Fibroblast of pulmonary artery (primary cell): ENCODE measurements at places on chromosomes 5 and 9.

DNA sequence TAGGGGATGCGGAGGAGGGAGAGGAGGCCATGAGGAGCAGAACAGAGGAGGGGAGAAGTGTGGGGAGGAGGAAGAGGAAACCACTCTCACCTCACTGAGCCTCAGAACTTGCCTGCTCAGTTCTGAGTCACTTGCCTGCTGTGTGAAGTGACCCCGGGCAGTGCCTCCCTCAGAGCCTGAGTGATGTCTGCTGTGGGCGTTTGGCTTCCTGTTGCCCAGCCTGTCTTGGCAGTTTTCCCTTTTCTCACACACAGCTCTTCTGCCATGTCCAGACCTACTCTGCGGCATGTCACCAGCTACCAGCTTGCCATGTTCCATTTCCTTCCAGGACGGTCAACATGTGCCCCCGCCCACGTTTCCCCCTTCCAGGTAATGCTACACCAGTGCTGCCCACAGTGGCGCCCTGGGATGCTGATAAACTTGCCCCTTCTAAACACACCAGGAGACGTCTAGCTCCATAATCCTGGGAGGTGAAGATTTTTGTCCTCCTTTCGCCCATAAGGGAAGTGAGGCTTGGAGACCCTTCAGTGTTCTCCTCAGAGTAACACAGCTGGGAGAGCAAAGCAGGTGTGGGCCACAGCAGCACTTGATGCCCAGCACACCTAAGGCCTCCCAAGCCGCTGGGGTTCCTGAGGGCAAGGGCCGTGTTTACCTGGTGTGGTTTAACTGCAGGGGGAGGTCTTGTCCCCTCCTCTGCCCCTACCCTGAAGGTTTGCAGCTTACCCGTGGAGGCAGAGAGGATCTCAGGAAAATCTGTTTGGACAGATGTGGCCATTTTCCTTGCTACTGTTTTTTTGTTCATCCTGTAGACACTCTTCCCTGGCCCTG, 63.8 kb upstream of the RNF130 start:
- peak; percentile 77 for DNase-seq

- no peak for DNase-seq
These were observed 1.2 kb upstream of the RABGAP1 start for GRCh38 chr9:122939601-122940000.

- DNase-seq: peak; percentile 62
These were observed 212.8 kb downstream of the GNA14 start for GRCh38 chr9:77435277-77435676.

DNA sequence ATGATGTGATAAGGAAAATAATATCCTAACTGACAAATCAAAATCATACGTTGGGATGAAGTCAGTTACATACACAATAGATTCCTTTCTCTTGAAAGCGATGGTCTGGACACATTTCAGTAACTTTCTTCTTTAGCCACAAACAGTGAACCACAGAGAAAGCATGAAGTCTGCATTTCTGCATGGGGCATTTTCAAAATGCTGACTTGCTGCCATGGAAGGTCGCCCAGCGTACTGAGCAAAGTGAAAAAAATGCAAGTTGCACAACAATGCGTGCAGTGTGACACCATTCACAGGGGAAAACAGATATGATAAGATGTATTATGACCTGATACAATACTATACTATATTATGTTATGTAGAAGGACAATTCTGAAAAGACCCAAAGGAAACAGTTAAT, 146.3 kb downstream of the SNX18 start:
- DNase-seq: peak; percentile 95

- DNase-seq: no peak
These were observed 59.5 kb upstream of the GNE start for GRCh38 chr9:36317766-36318165.

GRCh38 chr5:42436051-42436450, 12.8 kb downstream of the GHR start:
- no peak for DNase-seq

DNA sequence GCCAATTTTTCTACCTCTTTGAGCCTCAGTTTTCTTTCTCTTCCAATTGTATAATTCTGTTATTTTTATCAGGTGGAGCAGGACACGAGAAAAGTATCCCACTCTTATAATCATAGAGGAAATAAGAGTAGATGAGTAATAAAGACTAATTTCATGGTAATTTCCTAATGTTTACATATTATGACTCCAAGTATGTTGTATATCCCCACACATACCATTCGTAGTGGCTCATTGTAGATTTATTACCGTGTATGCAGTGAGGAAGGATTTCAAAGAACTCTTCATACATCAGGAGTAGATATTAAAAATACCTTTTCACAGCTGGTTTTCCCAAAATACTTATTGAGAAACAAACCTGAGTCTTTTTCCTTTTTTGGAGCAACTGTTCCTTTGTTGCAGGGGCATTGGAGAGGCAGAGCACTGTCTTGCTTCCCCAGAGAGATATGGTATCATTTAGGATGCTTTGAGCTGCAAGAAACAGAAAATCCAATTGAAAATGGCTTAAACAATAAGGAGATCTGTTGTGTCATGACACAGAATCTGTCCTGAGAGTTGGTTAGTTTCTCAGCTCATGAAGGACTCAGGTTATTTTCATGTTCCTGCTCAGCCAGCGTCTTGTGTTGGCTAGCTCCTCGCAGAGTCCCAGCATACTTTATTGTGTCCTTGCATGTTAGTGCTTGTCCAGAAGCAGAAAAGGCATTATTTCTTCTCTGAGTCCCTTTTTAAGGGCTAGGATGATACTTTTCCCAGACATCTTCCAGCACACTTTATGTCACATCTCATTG, 291.2 kb downstream of the ARHGAP26 start:
- DNase-seq: peak; percentile 70
